ENCODE measurements at places on chromosomes 12 and 14. TPM values are rescaled to one million over a fixed set of nuclear protein-coding genes. Genes with fewer than 3 reads are reported as not detected.

GALNT16 gene
- 1.6 TPM for total RNA-seq

AHNAK2 gene
- 78.4 TPM for total RNA-seq

SSPN gene
- 9.3 TPM for total RNA-seq

SLC5A8 gene
- not detected for total RNA-seq

GCH1 gene
- 1.9 TPM for total RNA-seq

DEGS2 gene
- 0.16 TPM for total RNA-seq

RFX4 gene
- total RNA-seq = not detected

DTX1 gene
- total RNA-seq = not detected

FGF23 gene
- not detected for total RNA-seq

RNASE3 gene
- not detected for total RNA-seq

CCDC198 gene
- not detected for total RNA-seq

CACNA1C gene
- total RNA-seq = 6.0 TPM

CISTR gene
- not detected for total RNA-seq

MEG3 gene
- total RNA-seq = 155 TPM

TAS2R46 gene
- 4.7 TPM for total RNA-seq

HOXC9 gene
- total RNA-seq = 0.65 TPM

CD4 gene
- not detected for total RNA-seq

VAMP1 gene
- 26.6 TPM for total RNA-seq

TEX22 gene
- total RNA-seq = 1.5 TPM

CMKLR1 gene
- total RNA-seq = not detected

Data from fibroblast of the aortic adventitia (primary cell).